HAP-1 (cell line): ENCODE measurements at places on chromosomes 3 and 15.

DNA sequence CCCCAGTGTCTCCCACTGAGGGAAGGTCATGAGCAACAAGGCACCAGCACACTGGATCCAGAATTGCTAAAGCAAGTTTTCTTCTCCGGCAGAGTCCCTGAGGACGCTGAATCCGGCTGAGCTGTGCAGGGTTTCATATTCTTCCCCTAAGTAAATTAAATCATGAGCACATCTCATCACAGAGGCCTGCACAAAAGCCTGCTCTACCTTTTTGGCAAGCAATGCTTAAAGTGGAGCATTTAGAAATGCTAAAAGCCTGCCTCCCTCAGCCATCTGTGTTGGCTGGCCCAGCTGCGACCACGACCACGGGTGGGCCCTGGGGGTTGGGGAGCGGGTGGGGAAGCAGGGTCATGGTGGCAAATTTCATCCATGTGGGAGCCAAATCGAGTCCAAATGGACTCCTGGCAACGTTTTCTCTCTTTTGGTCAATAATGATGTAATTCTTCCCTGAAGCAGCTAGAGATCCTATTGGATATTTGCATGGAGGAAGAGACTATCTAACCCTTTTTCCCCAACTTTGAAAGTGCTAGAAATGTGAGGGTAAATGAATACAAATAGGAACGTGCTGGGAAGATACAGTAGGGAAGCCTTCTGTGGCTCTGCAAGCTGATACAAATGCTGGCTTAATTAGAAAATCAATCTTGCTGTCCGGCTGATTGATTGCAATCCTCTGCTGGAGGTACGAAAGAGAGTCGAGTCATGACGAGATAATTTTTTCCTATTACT is 532.8 kb upstream of the TBL1XR1 start:
- DNase-seq, result no peak

DNA sequence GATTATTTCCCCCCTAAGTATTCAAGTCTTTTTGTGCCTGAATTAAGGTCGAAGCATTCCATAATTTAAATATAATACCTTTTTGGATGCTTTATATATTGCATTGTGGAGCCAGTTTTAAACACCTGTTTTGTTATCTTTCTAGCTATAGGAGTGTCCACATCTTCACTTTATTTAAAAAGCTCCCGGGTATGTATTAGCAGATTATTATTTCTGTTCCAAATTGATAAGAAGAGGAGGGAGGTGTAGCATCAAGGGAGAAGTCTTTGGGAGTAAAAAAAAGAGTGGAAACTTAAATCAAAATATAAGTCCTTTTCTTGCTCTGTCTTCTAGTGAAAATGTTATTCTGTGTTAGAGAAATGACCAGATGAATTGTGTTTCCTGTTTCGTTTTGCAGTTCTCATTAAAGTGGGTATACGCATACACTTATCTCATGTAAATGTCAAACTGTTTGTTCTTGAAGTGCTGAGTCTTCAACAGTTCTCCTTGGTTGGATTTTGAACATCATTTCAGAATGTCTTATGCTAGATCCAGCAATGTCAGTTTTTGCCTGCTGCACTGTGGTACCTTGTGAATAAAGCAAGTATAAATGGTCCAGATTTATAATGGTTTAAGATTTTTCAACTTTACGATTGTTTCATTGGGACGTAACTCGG is 105.8 kb downstream of the FNDC3B start:
- no peak for DNase-seq

DNA sequence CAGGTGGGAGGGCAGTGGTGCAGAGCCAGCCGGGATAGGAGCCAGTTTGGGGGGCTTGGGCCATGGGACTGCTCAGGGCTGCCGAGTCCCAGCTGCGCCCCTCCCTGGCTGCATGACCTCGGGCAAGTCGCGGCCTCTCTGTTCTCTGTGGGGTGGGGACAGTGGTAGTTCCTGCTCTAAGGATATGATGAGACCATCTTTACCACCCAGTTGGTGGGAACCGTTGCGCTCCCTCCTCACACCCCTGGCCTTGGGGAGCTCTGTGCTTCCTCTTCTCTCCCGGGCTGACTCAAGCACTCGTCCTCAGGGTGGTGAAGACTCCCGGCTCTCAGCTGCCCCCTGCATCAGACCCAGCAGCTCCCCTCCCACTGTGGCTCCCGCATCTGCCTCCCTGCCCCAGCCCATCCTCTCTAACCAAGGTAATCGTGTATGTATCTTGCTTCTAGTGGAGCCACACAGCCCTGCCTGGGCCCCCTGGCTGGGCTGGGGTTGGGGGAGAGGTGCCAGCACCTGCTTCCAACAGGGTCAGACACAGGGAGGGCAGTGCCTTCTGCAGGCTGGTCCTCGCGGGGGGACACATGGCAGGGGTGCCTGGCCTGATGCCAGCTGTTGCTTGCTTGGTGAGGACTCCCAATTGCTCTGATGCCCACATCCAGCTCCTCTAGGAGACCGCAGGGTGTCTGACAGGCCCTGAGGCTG is 15.1 kb upstream of the STAB1 start:
- no peak for DNase-seq

GRCh38 chr3:183159333-183159732 is 3.2 kb downstream of the LAMP3 start:
- peak; percentile 19 for DNase-seq
